GM23248 (cell line): ENCODE measurements at places on chromosomes 6 and 20. TPM values are rescaled to one million over a fixed set of nuclear protein-coding genes. Genes with fewer than 3 reads are reported as not detected.

DNA sequence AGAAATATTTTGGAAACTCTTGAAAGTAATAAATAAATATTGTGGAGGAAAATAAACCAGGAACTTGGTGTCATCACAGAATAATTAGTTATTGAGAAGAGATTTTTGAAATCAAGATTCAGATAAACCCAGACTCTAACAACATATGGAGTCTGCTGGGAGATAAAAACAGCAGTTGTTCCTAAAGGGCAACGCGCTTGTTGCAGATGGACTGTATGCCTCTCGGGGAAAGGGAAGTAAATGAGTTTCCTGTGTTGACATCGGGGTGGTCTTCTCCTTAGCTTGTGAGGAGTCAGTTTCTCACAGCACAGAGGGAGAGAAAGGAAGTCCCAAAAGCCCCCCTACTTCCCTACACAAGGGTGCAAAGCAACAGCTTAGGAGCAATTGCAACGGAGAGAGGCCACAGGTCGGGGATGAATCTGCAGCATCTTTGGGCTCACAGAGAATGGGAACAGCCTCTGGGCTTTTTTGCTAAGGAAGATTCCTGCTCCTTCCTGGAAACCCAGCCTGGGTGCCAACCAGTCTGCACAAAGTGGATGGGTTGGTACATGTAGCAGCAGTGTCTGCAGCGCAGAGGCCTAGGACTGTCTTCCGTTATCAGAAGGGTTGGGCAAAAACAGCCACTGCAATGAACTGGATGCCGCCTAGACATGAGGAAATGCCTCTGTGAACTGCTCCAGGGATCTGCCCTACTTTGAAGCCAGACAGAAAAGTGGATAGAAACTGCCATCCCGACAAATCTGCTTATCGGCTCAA, 603.0 kb upstream of the NRSN1 start:
- no peaks in the 10 kb centered on the region for H3K36me3 ChIP-seq
- H3K27ac ChIP-seq, result no peak overlapping the region
- no peak overlapping the region for H3K4me3 ChIP-seq
- H3K27me3 ChIP-seq, result no peaks in the 10 kb centered on the region

The LY86 gene
- not detected in 2 replicates for total RNA-seq

- H3K27ac ChIP-seq, result no peak overlapping the region
- no peaks in the 10 kb centered on the region for H3K4me1 ChIP-seq
- DNase-seq, result no peak
- no peaks in the 10 kb centered on the region for H3K27me3 ChIP-seq
- H3K36me3 ChIP-seq, result no peaks in the 10 kb centered on the region
- no peak overlapping the region for H3K4me3 ChIP-seq
Measured at GRCh38 chr6:80411486-80411885, 305.0 kb downstream of the BCKDHB start.

- H3K36me3 ChIP-seq, result no peaks in the 10 kb centered on the region
- H3K27me3 ChIP-seq, result no peaks in the 10 kb centered on the region
- H3K4me3 ChIP-seq, result no peak overlapping the region
- 0 out of 2 replicates have a peak, but pooled peaks cover 4% of the 10 kb centered on the region for H3K4me1 ChIP-seq
- H3K27ac ChIP-seq, result no peak overlapping the region
Measured at GRCh38 chr6:12527339-12527738, 189.2 kb upstream of the PHACTR1 start.

DNA sequence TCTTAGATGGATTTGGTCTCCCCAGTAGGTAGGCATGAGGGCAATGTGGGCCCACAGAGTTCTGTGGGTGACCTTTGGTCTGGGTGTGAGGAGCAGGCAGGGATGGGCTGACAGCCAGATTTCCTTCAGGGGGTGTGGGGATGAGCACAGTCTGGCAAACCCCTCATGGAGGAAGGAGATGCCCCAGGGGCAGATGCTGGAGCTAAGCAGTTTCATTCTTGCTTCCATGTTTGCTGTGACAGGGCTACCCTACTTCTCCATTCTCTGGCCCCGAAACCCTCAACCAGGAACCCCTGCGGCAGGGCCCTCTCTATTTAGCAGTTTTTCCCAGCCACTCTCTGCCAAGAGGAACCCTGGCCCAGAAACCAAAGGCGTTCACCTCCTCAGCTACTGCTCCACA, 40.4 kb downstream of the GCLC start:
- no peaks in the 10 kb centered on the region for H3K4me1 ChIP-seq
- DNase-seq, result no peak
- H3K27ac ChIP-seq, result no peak overlapping the region
- H3K36me3 ChIP-seq, result no peaks in the 10 kb centered on the region; the same call in 1 of the 2 replicates

DNA sequence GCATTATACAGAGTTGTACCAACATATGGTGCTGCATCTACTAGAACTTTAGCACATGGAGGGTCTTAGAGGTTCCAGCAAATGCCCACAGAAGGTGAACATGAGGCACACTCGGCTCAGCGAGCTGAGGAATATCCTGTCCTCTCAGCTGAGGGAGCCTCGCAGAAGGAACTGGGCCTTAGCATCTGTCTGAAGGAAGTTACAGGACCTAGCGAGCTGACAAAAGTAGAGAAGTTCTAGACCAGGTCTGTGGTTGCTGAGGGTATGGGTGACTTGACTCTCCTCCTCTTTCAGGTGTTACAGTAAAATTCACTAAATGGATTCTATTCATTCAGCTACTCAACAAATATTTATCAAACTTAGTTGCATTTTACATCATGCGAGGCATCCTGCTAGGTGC, 157.2 kb downstream of the ZDHHC14 start:
- H3K27me3 ChIP-seq, result no peaks in the 10 kb centered on the region
- no peak overlapping the region for H3K4me3 ChIP-seq
- H3K27ac ChIP-seq, result no peak overlapping the region
- H3K4me1 ChIP-seq, result peaks cover 18% of the 10 kb centered on the region
- H3K36me3 ChIP-seq, result no peaks in the 10 kb centered on the region

DNA sequence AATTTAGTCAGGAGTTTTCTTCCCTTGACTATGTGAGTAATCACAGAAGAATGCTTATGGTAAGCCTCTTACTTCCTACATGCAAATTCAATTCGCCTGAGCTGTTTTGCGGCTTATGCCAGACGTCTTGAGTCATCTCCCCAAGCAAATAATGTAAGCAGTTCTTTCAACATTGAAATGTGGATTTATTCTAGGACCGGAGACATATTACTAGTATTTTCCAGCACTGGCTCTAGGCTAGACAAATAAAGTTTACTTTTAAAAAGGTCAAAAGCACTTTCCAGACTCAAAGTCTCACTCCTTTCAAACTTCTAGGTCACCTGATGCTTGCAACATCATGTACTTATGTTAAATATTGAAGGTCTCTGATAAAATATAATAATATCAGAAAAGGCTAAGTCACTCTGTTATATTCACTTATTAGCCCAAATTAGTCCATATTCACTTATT, 38.1 kb upstream of the NOX3 start:
- H3K36me3 ChIP-seq, result no peaks in the 10 kb centered on the region
- peaks cover 35% of the 10 kb centered on the region for H3K4me1 ChIP-seq
- H3K27me3 ChIP-seq, result no peaks in the 10 kb centered on the region
- DNase-seq, result peak; percentile 98
- H3K4me3 ChIP-seq, result no peak overlapping the region

The TTI1 gene
- total RNA-seq, result 9.9 and 12.1 TPM in 2 replicates

DNA sequence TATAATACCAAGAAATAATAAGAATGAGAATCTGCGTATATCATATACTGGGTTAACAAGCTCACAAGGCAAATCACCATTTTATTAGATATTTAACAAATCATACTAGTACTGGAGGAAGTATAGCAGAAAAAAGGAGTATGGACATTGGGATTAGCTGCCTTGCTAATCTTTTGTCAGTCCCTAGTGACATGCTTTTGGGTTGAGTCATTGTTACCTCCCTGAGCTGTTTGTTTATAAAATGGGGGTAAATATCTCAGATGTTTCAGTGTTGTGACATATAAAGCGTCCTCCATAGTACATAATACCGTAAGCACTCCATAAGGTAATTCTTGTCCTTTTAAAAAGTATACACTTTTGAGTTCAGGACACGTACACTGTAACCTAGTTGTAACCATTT, 107.0 kb downstream of the ESR1 start:
- DNase-seq, result peak; percentile 14
- H3K36me3 ChIP-seq, result no peaks in the 10 kb centered on the region
- H3K27me3 ChIP-seq, result no peaks in the 10 kb centered on the region

DNA sequence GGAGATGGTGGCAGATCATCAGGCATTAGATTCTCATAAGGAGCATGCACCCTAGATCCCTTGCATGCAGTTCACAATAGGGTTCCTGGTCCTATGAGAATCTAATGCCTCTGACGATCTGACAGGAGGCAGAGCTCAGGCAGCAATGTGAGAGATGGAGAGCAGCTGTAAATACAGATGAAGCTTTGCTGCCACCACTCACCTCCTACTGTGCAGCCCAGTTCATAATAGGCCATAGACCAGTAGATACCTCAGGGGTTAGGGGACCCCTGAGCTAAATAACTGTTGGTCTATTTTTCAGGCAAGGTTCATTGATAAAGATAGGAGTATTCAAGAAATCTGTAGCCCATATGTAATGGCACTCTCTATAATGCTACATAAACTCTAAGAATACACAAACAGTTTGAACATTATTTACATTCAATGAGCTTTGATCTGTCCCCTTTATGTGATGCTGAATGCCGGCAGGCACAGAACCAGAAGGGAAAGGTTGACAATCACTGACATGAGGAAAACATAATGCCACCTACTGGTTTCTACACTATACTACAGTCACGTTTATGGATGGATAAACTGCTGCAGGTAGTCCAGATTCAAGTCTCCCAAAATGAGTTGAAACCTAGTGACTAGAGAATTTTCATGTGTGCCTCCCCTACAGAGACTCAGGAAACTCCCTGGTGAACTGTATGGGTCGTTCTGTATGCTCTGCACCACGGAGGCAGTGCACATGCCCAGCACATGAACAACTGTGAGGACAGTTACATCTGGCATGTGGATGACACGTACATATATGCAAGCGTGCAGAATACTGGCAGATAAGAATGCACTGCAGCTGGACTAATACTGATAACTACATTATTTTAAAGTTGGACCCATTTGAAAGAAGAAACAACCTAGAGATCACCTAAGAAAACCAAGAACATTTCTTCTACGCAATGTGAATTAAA, 72.0 kb downstream of the DST start:
- H3K36me3 ChIP-seq, result peaks cover 69% of the 10 kb centered on the region
- no peak overlapping the region for H3K27ac ChIP-seq
- H3K27me3 ChIP-seq, result no peaks in the 10 kb centered on the region
- DNase-seq, result peak; percentile 55

GRCh38 chr20:53691060-53691810, 97.6 kb upstream of the ZNF217 start:
- H3K36me3 ChIP-seq, result no peaks in the 10 kb centered on the region
- H3K27ac ChIP-seq, result no peak overlapping the region
- H3K4me1 ChIP-seq, result peaks cover 15% of the 10 kb centered on the region
- H3K27me3 ChIP-seq, result no peaks in the 10 kb centered on the region
- DNase-seq, result peak; percentile 21
- H3K4me3 ChIP-seq, result no peak overlapping the region

GRCh38 chr6:36610956-36611336, 16.8 kb downstream of the SRSF3 start:
- peak overlapping the region; percentile 35; the same call in 1 of the 2 replicates for H3K27ac ChIP-seq
- no peaks in the 10 kb centered on the region for H3K27me3 ChIP-seq
- peaks cover 3% of the 10 kb centered on the region for H3K4me1 ChIP-seq
- peaks cover 26% of the 10 kb centered on the region for H3K36me3 ChIP-seq
- DNase-seq, result no peak
- H3K4me3 ChIP-seq, result no peak overlapping the region
